ENCODE measurements at places on chromosomes 12 and 14.

- DNase-seq: no peak
Measured at GRCh38 chr12:14731821-14732220, 35.4 kb upstream of the GUCY2C start.

- no peak for DNase-seq
Measured at GRCh38 chr12:87428701-87429277, 600.4 kb downstream of the C12orf50 start.

DNA sequence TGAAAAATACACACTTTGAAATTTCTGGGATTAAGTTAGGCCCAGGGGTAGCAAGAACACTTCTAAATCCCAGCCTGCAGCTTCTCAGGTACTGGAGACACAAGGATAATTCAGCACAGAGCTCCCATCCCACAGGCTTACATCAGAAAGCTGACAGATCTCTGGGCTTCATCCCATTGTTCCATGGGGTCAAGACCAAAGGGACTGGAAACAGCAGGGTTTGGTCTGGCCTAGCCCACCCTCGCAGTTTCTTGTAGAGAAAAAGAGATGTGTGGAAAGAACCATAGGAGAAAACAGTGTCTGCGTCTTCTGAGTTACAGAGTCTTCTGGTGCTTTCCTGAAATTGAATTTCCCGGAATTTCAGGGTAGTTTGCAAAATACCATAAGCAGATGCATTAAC is 59.6 kb upstream of the RIC8B start:
- DNase-seq: no peak

GRCh38 chr14:88933191-88933590 is 108.7 kb downstream of the TTC8 start:
- DNase-seq: no peak

GRCh38 chr14:48937541-48938195 is 648.5 kb downstream of the RPS29 start:
- DNase-seq: no peak

DNA sequence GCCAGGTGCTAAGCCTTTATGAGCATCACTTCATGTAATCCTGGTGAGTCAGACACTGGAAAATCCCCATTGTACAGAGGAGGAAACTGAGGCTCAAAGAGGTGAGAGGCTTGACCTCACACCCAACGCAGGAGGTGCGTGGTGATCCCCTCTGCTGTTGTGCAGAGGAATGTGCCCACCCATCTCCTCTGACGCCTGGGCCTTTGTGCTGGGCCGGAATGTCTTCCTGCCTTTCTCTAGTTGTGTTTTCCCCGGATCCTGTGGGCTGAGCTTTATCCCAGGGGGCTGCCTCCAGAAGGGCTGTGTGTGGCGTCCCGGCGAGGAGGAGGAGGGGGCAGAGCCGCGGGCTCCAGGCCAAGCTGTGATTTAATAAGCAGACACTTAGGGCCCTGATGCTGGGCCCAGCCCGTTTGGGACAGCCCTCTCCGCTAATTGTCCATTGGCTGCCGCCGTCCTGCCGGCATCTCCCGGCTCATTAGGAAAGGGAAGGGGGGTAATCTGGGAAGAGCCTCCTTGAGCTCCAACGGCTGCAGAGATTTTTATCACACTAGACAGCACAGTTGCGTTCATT is 653.6 kb downstream of the MED13L start:
- no peak for DNase-seq

DNA sequence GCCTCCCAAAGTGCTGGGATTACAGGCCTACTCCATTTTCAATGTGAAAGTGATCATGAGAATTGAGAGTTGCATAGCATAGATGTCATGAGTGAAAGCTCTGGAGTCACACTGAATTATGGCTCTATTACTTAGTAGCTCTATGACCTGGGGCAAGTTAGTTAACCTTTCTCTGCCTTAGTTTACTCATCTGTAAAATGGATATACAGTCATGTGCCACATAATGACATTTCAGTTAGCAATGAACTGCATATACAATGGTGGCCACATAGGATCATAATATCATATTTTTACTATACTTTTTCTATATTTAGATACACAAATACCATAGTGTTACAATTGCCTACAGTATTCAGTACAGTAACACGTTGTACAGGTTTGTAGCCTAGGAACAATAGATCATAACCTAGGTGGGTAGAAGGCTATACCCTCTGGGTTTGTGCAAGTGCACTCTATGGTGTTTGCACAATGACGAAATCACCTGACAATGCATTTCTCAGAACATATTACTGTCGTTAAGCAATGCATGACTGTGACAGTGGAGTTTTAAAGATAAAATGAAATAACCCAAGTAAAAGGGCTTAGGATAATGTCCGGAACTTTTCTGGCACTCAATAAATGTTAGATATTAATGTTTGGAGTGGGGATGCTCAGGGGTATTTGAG is 53.1 kb downstream of the ZFYVE26 start:
- no peak for DNase-seq

DNA sequence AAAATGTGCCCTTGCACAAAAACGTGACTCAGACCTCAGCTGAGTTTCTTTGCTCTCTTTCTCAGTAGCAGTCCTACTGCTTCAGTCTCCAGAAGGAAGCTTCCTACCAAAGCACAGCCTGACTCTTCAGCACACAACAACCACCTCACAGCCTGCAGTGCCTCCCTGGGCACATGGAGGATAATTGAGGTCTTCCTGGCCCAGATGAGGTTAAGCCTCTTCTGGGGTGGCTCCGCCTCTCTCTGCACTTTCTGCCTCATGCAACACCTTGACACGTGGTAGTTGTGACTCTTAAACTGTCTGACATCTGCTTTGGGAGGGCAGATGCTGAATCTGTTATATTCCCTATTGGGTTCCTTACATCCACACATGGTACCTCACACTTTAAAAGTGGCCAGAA is 33.8 kb downstream of the GIT2 start:
- DNase-seq: no peak

GRCh38 chr14:24277606-24278321 is 6.4 kb upstream of the RABGGTA start:
- DNase-seq: no peak

- no peak for DNase-seq
Measured at GRCh38 chr12:89864411-89864810, 155.8 kb upstream of the ATP2B1 start.

DNA sequence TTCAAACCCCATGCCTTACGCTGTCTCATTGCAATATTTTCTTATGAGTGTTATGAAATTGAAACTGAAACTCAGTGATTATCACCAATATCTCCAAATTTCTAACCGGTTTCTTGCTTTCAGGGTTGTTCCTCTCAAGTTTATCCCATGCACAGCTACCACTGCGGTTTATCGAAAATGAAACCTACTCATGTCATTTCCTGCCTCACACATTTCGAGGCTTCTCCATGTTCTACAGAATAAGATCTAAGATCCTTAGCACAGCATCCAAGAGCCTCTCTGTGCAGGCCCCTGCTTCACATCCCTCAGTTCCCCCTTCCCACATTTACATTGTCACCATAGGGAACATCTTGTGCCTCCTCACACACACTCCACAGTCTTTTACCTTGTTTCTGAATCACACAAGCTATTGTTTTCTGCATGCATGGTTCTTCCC is 45.5 kb upstream of the FAR2 start:
- no peak for DNase-seq

GRCh38 chr12:124420996-124421674 is 126.2 kb downstream of the RFLNA start:
- no peak for DNase-seq

DNA sequence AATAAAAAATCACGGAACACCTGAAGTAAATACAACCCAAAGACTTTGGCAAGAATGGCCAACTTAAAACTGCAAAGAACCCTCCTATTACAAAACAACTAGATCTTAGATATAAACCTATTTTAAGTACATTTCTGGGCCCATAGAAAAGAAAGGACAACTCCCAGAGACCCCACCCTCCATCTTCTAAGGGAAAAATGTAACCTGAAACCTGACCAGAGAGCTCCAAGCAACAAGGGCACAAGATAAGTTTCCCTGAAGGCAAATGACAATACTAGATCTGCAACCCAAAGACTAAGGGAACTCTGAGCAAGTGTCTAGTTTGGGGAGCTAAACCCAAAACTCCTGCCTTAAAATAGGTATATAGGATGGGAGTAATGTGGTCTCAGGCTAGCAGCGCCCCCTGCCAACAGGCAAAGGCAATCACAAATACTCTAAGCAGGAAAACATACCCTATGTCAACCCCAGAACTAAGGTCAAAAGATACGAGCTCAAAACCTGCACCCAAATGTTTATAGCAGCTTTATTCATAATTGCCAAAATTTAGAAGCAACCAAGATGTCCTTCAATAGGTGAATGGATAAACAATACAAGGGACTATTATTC is 218.9 kb downstream of the ITPR2 start:
- DNase-seq: no peak

DNA sequence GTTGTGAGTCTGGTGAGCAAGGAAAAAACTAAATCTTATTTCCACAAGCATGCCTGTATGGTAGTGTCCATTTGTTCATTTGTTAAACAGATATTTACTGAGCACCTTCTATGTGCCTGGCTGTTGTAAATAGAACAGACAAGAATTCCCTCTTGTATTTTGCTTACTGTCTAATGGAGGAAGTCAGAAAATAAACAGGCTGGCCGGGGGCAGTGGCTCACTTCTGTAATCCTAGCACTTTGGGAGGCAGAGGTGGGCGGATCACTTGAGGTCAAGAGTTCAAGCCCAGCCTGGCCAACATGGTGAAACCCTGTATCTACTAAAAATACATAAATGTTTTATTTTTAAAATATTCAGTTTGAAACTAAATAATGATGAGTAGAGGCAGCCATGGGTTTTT is 79.3 kb downstream of the GTF2A1 start:
- DNase-seq: no peak

GRCh38 chr12:115190010-115190770 is 506.2 kb upstream of the TBX3 start:
- DNase-seq: no peak

DNA sequence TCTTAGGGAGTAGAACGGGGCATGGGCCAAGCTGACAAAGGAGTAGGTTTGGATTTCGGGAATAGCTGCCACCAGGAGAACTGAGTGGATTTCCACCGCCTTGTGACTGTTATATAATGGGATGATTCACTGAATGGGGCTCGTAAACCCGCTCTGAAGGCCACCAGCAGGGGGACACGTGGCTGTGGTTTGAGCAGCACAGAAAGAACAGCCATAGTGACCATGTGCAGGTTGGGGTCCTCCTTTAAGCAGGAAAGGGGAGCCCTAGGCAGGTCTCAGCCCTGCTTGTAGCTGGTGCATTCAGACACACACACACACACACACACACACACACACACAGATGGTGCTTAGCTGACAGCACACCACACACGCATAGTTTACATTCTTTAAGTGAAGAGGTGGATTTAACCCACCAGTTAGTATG is 8.6 kb upstream of the ASB2 start:
- no peak for DNase-seq

DNA sequence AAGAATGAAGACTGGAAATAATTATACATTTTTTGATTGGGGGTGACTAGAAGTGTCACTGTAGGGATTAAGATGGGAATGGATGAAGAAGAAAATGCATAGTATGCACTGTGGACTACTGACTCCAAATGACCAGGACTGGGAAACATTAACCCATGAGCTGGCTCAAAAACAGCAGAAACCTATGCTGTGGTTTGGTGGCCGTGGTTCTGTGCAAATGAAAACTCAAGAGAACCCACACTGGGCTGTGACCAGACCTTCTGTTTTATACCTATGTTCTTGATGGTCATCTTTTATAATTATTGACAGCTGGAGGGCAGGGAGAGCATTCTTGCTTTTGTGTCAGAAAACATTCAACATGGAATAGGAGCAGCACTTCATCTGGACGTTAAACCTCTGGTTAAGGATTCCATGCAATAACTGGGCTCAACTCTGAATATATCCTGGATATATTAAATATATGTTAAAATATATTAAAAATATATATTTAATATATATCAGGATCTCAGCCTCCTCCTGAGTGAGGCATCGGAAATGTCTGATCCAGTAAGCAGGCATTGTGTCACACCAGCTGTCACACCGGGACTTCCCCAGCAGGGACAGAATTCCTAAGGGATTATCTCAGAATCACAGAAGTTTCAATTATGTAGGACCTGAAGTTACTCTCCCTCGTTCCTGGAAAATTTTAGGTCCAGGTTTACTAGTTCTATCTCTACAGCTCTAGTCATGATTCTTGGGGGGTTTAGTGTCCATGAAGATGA is 48.5 kb downstream of the BBS10 start:
- DNase-seq: no peak

DNA sequence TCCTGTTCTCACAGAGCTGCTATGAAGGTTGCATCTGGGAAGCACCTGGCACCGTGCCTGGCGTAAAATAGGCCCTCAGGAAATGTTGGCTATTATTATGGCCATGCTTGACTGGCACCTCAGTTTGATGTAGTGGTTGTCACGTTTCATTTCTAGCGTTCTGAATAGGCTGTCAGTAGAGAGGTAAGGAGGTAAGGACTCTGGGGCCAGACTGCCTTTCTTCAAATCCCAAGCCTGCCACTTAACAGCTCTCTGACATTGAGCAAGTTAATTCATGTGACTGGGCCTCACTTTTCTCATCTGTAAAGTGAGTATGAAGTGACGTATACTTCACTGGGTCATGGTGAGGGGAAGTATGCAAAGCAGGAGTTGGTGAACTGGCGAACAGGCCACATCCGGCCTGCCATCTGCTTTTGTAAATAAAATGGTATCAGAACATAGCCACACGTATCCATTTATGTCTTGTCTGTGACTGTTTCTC is 196.2 kb downstream of the CACNA1C start:
- DNase-seq: no peak

DNA sequence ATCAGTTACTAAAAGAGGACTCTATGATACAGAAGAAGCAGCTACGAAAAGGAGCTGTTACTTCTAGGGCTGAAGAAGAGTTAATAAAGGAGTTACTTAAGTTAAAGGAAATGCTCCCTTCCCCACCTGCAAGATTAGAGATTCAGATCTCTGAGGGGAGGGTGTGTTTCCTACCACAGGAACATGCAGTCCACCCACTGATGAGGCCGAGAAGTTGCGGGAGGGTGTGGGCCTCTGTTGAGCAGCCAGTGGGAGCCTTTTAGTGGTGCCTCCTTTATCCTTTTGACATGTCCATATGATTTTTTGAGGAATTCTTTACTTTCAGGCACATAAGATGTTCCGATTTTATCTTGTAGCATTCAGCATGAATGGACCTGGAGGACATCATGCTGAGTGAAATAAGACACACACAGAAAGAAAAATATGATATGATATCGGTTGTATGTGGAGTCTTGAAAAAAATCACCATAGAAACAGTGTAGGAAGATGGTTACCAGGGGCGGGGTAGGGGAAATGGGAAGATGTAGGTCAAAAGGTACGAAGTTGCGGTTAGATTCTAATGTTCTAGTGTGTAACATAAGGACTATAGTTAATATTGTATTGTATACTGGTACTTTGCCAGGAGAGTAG is 4.4 kb upstream of the M6PR start:
- peak; percentile 49 for DNase-seq

- no peak for DNase-seq
Measured at GRCh38 chr12:104630230-104630670, 173.5 kb downstream of the CHST11 start.

- peak; percentile 16 for DNase-seq
Measured at GRCh38 chr14:92513204-92513965, at the start of gene RIN3. TSS of gene RIN3 (plus strand) at chr14:92513781. CDS start at chr14:92513933, 152 bp downstream.

Data from activated CD4-positive, alpha-beta T cell treated with anti-CD3 and anti-CD28 coated beads, Interleukin-2, amount 50 U/mL, for 1 hour (primary cell).